ENCODE measurements at places on chromosomes 4 and X.

GRCh38 chr4:7894098-7894676 is 45.5 kb downstream of the AFAP1 start:
- no peak for DNase-seq

DNA sequence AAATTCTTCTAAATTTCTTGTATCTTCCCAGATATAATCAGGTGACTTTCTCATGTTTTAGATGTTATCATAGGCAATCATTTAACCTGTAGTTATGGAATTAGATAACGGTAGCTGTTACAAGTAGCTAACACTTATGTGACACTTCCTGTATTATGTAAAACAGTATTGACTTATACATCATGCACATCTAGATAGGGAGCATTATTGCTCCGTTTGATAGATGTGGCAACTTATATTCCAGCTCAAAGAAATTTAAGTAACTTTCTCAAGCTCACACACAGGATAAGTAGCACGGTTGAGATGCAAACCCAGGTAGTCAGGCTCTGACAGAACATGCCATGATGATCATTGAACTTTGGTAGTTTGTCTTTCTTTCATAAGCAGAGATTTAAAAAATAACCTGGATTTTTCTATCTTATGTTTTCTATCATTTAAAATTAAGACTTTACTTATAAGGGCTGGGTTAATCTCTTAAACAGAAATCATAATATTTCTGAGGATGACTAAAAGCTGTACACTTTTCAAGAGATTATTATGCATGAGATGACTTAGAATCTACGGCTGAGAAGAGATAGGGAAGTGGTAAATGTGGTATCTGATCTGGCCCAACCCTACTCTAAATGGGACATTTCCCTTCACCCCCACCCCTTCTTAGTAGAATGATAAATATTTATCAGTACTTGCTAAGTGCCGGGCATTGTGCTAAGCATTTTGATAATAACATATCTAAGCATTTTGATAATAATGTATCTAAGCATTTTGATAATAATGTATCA is 69.1 kb upstream of the HPGD start:
- no peak for DNase-seq

GRCh38 chr4:118175506-118175905 is 141.2 kb downstream of the NDST3 start:
- DNase-seq, result no peak

- no peak for DNase-seq
Measured at GRCh38 chr4:169205075-169205743, 65.5 kb downstream of the SH3RF1 start.

- DNase-seq, result no peak
Measured at GRCh38 chrX:82816562-82816961, 691.5 kb upstream of the POU3F4 start.

- DNase-seq, result no peak
Measured at GRCh38 chrX:45952030-45952429, 593.2 kb downstream of the ZNF674 start.

- DNase-seq, result no peak
Measured at GRCh38 chr4:172726001-172726423, 442.6 kb upstream of the GALNT7 start.

GRCh38 chr4:4384837-4385236 is 2.1 kb upstream of the NSG1 start:
- no peak for DNase-seq

GRCh38 chr4:26238778-26239679 is 81.8 kb upstream of the RBPJ start:
- no peak for DNase-seq

DNA sequence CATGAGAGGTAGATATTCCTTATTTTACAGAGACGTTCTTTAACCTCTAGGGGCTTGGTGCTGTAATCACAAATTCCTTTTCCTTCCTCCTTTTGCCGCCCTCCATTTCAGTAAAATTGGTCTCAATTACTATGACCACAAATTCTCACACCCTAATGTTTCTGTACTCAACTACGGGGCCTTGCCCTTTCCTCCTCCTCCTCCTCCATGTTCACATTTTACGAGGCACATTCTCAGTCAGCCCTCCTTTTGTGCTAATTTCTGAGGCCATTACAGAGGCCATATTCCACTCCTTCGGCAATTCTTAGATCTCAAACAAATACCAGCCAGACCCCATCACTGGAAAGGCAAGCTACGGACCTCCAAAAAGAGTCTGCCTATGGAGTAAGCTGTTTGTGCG is 92.1 kb downstream of the SH3KBP1 start:
- no peak for DNase-seq

- no peak for DNase-seq
Measured at GRCh38 chr4:8044699-8045098, 105.0 kb upstream of the AFAP1 start.

DNA sequence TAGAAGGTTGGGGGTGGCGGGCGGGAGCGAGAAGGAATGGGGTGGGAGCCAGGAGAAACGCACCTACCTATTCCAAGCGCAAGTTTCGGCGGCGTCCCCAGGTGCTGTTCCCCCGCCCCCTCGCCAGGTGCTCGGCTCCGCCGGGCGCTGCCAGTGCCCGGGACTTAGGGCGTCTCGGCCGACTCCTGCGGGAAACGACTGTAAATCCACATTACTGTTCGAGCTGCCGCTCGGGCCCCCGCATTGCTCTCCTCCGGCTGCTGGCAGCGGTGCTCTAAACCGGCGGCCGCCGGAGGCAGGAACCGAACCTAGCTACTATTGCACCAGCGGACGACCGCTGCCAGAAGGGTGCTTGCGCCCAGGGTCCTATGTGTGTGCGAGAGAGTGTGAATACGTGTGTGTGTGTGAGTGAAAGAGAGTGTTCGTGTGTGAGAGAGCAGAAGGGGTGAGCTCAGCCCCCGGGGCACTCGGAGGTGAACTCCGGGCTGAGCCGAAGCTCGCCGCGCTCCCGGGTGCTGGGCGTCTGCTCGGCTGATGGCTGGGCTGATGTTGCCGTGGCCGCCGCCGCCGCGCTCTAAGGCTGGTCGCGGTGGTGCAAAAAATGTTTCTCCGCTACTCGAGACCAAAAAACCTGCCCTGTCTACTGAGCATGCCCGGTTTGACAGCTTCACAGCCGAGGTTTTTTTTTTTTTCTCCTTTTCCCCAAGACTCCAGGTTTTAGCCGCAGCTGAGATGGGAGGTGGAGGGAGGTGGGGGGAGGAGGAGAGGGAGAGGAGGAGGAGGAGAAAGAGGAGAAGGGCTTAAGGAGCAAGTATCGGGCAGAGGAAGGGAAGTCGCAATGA is 115.7 kb upstream of the TEX13C start:
- no peak for DNase-seq

DNA sequence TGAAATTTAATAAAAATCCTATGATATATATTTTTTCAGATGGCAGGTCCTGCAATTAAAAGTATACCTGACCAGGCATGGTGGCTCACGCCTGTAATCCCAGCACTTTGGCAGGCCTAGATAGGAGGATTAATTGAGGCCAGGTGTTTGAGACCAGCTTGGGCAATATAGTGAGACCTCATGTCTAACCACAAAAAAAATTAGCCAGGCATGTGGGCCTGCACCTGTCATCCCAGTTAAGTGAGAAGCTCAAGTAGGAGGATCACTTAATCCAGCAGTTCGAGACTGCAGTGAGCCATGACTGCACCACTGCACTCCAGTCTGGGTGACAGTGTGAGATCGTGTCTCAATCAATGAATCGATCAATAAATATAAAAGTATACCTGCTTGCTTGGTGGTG is 2.5 kb downstream of the OCIAD2 start:
- DNase-seq, result no peak

- DNase-seq, result no peak
Measured at GRCh38 chr4:101291198-101291597, 56.1 kb downstream of the PPP3CA start.

DNA sequence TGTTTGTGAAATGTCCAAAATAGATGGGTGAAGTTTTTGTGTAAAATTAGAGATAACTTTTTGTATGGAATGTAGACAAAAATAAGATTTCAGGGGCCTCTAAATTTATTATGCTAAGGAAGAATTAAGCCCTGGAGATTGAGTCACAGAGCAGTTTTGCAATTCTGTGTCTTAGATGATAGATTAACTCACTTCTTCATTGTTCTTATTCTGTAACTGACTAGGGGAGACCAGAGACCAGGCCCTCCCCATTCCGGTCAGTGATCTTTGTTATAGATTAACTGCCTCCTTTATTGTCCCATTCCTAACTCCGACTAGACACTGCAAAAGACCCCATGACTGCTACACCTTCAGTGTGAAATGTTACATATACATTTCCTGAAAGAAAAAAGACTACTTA is 238.4 kb upstream of the TAPT1 start:
- no peak for DNase-seq

GRCh38 chr4:85688055-85688740 is 213.2 kb downstream of the ARHGAP24 start:
- DNase-seq, result no peak

DNA sequence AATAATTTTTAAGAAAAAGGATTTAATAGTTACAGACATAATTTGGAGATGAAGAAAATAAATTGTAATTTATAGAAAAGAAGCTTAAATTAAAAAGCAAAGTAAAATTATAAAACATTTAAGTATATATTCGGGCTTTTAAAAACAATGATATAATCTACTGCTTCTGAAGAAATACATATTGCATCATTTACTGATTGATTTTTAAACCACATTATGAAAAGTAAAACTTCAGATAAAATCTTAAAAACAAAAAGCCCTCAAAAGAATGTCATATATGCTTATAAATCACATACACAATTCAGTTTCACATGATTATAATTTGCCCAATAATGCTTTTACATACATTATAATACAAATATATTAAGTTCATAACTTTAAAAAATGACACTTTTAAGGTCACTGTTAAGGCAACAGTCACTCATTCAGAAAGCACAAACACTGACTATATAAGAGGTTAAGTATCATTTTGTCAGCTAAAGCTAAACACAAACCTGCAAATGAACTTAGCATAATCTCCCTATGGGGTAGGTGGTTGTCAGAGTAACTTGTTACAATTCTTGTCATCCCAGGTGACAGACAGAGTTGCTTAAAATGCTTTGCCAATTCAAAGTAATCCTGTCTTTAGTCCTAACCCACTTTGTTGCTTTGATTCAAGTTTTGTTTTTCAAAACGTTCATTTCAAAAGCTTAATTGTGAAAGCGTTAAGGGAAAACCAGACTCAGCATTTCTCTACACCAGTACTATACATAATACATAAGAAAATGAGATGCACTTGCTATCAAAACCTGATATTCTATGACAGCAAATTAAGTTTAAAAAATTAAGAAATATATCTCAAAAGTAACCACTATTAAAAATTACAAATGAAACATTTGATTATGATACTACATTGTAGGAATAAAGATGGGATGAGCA is 90.6 kb upstream of the MAB21L2 start:
- DNase-seq, result no peak

DNA sequence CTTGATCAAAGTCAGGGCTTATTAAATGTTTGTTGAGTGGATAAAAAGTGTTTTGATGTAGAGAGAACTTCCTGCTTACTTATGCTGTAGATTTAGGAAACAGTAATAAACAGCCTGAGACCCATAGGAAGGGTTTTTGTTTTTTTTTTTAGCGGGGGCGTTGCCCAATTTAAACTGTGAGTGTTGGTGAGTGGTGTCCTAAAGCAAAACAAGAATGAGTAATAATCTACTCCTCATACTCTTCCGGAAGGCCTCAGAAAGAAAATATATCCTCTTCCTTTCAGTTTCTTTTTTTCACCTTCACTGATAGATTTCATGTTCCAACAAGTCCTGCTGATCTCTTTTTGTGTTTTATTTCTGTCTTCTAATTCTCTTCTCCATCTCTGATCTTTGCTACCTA is 104.4 kb upstream of the SCML1 start:
- no peak for DNase-seq

GRCh38 chr4:151418385-151418784 is 9.4 kb downstream of the FHIP1A start:
- DNase-seq, result peak; percentile 32

- no peak for DNase-seq
Measured at GRCh38 chr4:153517159-153517558, 51.0 kb downstream of the TMEM131L start.

GRCh38 chr4:152667781-152668180 is 12.0 kb downstream of the TMEM154 start:
- DNase-seq, result no peak

Data from HTR-8/SVneo (cell line).